ENCODE measurements at places on chromosomes 3 and 15.
A peak's percentile ranks its signal among the peaks of the same experiment; 100 is the strongest.

- H3K36me3 ChIP-seq = no peaks in the 10 kb centered on the region
- H3K27me3 ChIP-seq = no peaks in the 10 kb centered on the region
- DNase-seq = no peak
- peaks cover 8% of the 10 kb centered on the region for H3K4me1 ChIP-seq
- H3K4me3 ChIP-seq = no peak overlapping the region
Measured at GRCh38 chr15:98938105-98938417, 69.5 kb downstream of the PGPEP1L start.

DNA sequence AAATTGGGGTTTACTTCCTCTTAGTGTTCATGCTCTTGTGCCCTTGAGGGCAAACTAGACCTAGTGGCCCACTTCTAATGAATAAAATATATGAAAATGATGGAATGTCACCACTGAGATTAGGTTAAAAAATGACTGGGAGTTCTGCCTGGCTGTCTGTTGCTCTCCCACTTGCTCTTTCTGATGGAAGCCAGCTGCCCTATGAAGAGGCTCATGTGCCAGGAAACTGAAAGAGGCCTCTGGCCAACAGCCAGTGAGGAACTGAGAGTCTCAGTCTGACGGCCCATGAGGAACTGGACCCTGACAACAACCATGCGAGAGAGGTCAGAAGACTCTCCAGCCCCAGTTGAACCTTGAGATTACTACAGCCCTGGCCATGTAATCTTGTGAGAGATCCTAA is 107.1 kb upstream of the FHIT start:
- no peaks in the 10 kb centered on the region for H3K4me1 ChIP-seq
- no peak overlapping the region for H3K27ac ChIP-seq
- H3K36me3 ChIP-seq = no peaks in the 10 kb centered on the region
- peak; percentile 25 for DNase-seq

DNA sequence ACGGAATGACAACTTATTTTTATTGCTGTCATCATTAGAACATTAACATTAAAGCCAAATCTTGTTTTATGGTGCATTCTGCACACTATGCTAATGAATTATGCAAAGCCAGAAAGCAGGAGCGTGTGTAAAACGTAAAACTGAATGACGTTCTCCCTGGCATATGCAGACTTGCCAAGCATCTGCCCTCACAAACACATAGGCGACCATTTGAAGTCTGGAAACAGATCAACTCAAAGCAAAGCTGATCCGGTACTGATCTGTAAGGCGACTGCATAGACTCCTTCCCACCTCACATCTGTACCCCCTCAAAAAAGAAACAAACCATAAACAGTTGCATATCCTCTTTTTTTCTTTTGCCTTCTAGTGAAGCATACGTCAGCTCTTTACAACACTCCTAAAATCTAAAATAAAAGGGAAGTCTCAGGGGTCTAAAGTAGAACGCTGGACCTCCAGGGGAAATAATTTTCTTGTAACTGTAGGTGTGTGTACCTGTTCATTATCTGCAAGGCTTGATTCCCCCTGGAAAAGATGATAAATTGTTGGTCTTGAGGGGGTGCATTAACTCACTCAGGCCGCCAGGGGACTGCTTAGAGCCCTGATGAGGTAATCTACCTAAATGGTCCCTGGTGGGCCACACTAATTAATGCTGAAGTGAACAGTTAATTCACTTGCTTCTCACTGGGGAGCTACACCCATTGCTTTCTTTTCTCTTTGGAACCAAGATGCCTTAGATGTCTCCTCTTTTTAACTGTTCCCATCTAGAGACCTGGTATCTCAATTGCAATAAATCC is 231.4 kb downstream of the CDIN1 start:
- no peak overlapping the region for H3K4me3 ChIP-seq
- no peaks in the 10 kb centered on the region for H3K27me3 ChIP-seq
- no peaks in the 10 kb centered on the region for H3K36me3 ChIP-seq
- DNase-seq = no peak
- H3K27ac ChIP-seq = no peak overlapping the region

- no peak overlapping the region for H3K4me3 ChIP-seq
- H3K27me3 ChIP-seq = no peaks in the 10 kb centered on the region
- H3K27ac ChIP-seq = no peak overlapping the region
- no peak for DNase-seq
- no peaks in the 10 kb centered on the region for H3K4me1 ChIP-seq
- H3K36me3 ChIP-seq = no peaks in the 10 kb centered on the region
Measured at GRCh38 chr3:176579711-176580185, 617.5 kb downstream of the TBL1XR1 start.

DNA sequence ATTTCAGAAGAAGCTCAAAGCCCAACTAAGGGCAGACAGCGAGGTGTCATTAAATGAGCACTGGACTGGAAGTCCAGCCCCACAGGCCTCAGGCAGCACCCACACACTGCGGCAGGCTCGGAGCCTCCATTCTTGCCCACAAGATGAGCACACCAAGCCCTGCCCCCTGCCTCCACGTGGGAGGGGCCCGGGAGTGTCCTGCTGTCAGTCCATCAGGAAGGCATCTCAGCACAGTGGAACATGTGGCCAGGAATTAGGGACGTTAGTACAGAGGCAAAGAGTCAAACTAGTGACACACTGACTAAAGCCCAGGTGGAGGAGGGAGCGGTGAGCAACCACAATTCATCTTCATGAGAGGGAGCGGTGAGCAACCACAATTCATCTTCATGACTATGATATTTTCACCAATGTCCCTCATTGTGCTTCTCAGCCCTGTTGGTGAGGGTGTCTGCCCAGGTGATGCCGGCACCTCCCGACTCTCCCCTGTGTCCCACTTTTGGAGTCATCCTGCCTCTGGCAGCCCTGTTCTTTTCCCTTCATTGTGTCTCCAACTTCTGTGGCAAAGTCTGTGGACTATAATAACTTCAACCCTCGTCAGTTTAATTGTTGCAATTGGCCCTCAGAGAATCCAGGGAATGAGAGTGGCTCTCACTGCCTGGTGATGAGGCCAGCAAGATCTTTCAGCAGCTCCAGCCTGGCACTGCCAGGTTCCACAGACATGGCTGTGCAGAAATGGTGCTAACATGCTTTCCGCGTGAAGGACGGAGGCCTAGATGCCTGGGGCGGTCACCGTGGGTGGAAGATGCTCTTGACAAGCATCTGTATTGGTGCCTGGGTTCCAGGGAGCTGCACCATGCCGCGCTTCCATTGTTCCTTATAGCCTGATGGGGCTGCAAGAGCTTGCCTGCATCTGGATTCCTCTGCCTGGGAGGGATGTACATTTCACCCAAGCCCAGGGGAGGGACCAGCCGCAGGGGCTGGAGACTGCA is 23.1 kb upstream of the SKOR1 start:
- H3K27me3 ChIP-seq = no peaks in the 10 kb centered on the region
- H3K4me1 ChIP-seq = no peaks in the 10 kb centered on the region
- H3K36me3 ChIP-seq = no peaks in the 10 kb centered on the region
- H3K27ac ChIP-seq = no peak overlapping the region

GRCh38 chr3:3307491-3307890 is 128.0 kb upstream of the CRBN start:
- no peak for DNase-seq
- no peak overlapping the region for H3K27ac ChIP-seq
- no peak overlapping the region for H3K4me3 ChIP-seq
- no peaks in the 10 kb centered on the region for H3K36me3 ChIP-seq

DNA sequence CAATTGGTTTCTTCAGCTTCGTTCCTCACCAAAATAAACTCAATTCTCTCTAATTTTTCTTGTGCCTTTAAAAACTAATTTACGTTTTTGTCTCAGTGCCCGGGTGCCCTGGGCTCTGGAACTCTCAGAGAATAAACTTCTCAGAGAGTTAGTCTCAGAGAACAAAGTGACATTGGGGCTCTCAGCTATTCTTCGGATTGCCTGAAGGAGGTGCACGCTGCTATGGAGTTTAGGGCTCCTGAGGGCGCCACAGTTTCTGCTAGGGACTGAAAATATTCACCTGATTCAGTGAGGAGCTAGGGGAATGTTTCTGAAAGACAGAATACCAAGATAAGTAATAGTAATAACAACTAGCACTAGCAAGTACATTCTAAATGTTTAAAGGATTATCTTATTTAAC is 22.7 kb downstream of the ZIC4 start:
- H3K4me1 ChIP-seq = no peaks in the 10 kb centered on the region
- no peak overlapping the region for H3K4me3 ChIP-seq
- no peak overlapping the region for H3K27ac ChIP-seq

- H3K27ac ChIP-seq = peak overlapping the region; percentile 51
- H3K4me1 ChIP-seq = peaks cover 7% of the 10 kb centered on the region
Measured at GRCh38 chr3:127738192-127738840, 65.6 kb downstream of the ABTB1 start.

DNA sequence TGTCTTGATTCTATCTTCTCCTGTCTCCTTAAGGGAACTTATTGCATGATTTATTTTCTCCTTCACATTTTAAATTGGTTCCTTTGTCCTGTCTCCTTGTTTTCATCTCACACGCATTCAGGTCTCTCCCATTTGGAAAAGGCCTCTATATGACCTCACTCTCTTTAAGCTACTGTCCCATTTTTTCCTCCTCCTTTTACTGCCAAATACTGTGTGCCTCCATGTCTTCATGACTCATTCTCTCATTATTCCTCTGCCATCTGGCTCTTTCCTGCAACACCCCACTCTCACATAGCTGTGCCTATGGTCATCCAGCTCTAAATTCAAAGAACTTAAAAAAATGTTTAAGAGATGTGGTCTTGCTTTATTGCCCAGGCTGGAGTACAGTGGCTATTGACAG is 48.0 kb downstream of the TYRO3 start:
- no peaks in the 10 kb centered on the region for H3K27me3 ChIP-seq
- H3K27ac ChIP-seq = no peak overlapping the region
- H3K36me3 ChIP-seq = no peaks in the 10 kb centered on the region
- no peaks in the 10 kb centered on the region for H3K4me1 ChIP-seq
- H3K4me3 ChIP-seq = no peak overlapping the region

- no peaks in the 10 kb centered on the region for H3K4me1 ChIP-seq
- peaks cover 6% of the 10 kb centered on the region for H3K36me3 ChIP-seq
- no peak overlapping the region for H3K4me3 ChIP-seq
- H3K27me3 ChIP-seq = no peaks in the 10 kb centered on the region
Measured at GRCh38 chr3:123559040-123559861, 25.6 kb downstream of the HACD2 start.

- H3K27me3 ChIP-seq = no peaks in the 10 kb centered on the region
- H3K4me3 ChIP-seq = no peak overlapping the region
- H3K27ac ChIP-seq = no peak overlapping the region
- H3K4me1 ChIP-seq = peaks cover 4% of the 10 kb centered on the region
Measured at GRCh38 chr3:150292891-150293290, 115.2 kb upstream of the TSC22D2 start.

- H3K4me1 ChIP-seq = no peaks in the 10 kb centered on the region
- no peak overlapping the region for H3K4me3 ChIP-seq
- H3K27me3 ChIP-seq = no peaks in the 10 kb centered on the region
- no peaks in the 10 kb centered on the region for H3K36me3 ChIP-seq
- no peak for DNase-seq
Measured at GRCh38 chr15:45784656-45785055, 149.8 kb downstream of the SQOR start.

DNA sequence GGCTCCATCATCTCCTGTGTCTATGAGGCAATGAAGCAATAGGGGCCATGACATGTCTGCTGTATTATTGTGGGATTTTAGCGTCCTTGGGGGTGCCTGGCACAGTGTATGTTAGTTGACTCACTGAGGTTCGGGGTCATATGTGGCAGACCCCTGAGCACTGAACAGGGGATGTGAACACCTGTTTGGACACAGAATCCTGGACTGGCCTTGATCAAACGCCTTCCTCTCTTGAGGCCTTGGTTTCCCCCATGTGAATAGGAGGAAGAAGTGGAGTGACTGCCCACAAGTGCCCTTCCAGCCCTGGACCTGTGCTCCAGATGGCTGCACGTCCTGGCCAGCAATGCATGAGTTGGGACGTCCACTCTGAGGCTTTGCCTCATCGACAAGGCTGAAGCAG is 84.2 kb downstream of the HMG20A start:
- H3K36me3 ChIP-seq = no peaks in the 10 kb centered on the region
- no peaks in the 10 kb centered on the region for H3K27me3 ChIP-seq
- H3K4me1 ChIP-seq = peaks cover 6% of the 10 kb centered on the region
- no peak overlapping the region for H3K27ac ChIP-seq
- no peak for DNase-seq

- no peaks in the 10 kb centered on the region for H3K4me1 ChIP-seq
- H3K27ac ChIP-seq = no peak overlapping the region
- H3K36me3 ChIP-seq = peaks cover 2% of the 10 kb centered on the region
- H3K27me3 ChIP-seq = no peaks in the 10 kb centered on the region
Measured at GRCh38 chr15:67796196-67797127, 28.8 kb upstream of the SKOR1 start.

DNA sequence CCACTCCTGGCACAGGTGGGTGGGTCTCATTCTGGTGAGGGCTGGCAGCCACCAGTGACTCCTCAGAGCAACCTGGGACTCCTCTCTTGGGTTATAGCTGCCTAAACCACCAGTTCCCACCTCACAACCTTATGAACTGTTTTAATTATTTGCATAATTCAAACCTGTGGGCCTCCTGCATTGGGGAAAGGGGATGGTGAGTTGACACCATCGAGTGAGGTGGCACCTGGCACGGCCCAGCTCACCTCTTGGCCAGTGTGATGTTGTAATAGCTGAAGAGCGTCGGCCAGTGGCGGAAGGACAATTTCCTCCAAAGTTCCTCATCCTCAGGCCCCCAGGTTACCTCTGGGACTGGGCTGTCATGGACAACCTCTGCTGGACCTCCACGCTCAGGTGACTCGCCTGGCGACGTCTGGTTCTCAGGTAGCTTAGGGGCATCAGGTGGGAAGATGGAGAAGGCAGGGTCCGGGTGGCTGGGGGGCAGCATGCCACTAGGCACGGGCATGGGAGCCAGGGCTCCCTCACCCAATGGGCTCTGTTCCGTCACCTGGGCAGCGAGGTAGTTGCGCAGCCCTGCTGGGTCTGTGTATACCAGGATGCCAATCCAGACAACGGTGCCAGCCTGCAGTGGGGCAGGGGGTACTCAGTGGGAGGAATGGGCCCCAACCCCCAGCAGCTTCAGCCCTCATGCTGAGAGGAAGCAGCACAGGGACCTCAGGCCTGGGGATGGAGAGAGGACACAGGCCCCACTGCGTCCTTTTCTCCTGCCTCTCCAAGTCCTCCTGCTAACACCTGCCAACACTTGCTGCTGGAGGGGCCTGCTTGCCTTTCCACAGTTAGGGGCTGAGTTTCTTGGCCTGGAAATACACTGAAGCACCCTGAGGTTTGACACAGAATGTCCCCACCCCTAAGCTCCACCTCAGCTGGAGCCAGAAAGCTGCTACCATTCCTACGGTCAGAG is 38.5 kb downstream of the PTPN23 start:
- no peak for DNase-seq
- H3K36me3 ChIP-seq = peaks cover 92% of the 10 kb centered on the region
- peaks cover 18% of the 10 kb centered on the region for H3K4me1 ChIP-seq

DNA sequence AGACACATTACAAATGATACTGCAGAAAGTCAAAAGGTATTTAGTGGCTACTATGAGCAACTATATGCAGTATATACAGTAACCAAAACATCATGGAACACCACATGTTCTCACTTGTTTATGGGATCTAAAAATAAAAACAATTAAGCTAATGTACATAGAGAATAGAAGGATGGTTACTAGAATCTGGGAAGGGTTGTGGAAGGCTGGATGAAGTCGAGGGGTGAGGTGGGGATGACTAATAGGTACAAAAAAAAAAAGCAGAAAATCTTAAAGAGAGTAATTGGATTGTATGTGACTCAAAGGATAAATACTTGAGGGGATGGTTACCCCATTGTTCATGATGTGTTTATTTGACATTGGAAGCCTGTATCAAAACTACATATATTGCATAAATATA is 848.8 kb upstream of the GBE1 start:
- no peak overlapping the region for H3K27ac ChIP-seq
- H3K36me3 ChIP-seq = no peaks in the 10 kb centered on the region
- H3K4me3 ChIP-seq = no peak overlapping the region
- no peaks in the 10 kb centered on the region for H3K27me3 ChIP-seq
- no peak for DNase-seq
